ENCODE measurements at places on chromosomes 16 and 17.

- peak; percentile 49 for DNase-seq
These were observed 1.1 kb downstream of the DHRS11 start for GRCh38 chr17:36592716-36593321.

GRCh38 chr17:2874189-2874686 is 78.0 kb downstream of the RAP1GAP2 start:
- no peak for DNase-seq

GRCh38 chr16:87417528-87417910 is 25.4 kb downstream of the MAP1LC3B start:
- DNase-seq = no peak

- DNase-seq = no peak
These were observed 29.0 kb upstream of the HEATR6 start for GRCh38 chr17:60107526-60108257.

DNA sequence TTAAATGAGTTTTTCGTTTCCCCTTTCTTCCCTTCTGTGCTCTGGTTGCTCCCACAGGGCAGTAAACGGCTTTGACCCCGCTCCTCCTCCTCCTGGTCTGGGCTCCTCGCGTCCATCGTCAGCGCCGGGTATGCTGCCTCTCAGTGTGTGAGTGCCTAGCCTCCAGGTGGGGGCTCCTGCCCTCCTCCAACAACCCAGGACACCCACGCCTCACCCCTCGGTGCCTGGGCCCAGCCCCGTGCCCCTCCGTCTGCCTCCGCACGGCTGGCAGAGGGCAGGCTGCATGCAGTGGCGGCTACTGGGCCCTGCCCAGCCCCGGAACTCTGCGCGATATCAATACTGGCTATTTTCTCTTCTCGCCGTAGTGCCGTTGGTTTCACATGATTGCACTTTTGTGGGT is 31.2 kb downstream of the NDEL1 start:
- DNase-seq = no peak

Data from inflammatory macrophage treated with lipopolysaccharide for 1 hour (primary cell).